ENCODE measurements at places on chromosomes 4 and X.

DNA sequence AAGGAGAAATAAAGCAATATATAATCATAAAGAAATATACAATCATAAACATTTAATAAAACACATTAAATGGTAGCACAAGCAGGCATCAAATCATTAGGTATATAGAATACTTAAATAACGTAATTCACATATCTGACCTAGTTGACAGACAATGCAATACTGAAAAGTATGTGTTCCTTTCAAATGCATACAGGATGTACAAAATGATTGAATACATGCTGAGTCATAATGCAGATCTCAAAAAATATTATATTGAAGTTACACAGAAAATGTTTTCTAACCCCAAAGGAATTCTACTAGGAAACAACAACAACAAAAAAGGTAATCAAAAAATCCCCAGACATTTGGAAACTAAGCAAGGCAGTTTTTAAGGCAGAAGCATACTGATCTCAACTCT, 1072.0 kb upstream of the INTU start:
- no peak for DNase-seq

GRCh38 chr4:146336410-146336807, 122.1 kb downstream of the REELD1 start:
- no peak for DNase-seq

DNA sequence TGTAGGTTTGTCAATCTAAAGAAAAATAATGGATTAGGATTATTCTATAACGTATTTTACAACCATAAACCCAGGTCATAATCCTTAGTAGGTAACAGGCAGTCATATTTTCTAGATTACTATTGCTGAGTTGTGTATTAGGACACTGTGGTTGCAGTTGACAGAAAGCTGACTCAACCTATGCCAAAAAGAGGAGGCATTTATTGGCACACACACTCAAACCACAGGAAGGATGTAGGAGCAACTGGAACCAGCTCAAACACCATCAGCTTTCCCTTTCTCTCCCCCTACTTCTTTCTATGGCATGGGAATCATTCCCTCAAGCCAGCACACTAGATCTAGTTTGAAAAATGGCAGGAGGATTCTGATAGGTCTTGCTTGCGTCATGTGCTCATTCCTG, 136.4 kb upstream of the FAM9C start:
- DNase-seq: no peak

GRCh38 chrX:137058339-137059127, 24.7 kb upstream of the GPR101 start:
- DNase-seq: no peak

DNA sequence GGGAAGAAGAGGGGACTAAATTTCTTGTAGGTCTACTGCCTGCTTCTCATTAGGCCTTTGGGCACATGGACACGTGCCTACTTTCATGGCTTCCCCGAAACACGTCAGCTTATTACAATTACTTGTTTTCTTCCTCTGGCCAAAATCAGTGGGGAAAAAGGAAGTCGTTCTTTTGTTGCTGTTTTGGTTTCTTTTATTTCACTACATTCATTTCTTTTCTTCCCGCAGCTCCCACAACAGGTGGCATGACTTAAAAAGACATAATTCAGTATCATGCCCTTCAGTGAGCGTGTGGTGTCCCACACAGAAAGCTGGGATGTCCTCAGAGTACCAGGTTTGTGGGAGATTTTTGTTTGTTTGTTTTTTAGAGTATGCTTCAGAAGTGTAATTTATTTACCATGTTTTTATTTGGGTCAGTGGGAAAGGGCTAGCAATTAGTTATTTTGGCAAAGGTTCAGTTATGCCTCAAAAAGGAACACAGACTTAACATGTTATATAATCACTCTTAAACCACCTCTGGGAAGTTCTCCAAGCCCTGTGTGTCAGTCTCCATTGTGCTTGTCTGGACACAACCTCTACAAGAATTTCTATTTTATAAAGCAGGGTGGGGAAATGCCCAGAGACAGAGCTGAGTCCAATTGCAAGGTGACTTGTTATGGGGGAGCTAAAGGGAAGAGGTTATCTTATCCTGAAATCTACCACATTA, 44.2 kb upstream of the SPRY1 start:
- DNase-seq: no peak

DNA sequence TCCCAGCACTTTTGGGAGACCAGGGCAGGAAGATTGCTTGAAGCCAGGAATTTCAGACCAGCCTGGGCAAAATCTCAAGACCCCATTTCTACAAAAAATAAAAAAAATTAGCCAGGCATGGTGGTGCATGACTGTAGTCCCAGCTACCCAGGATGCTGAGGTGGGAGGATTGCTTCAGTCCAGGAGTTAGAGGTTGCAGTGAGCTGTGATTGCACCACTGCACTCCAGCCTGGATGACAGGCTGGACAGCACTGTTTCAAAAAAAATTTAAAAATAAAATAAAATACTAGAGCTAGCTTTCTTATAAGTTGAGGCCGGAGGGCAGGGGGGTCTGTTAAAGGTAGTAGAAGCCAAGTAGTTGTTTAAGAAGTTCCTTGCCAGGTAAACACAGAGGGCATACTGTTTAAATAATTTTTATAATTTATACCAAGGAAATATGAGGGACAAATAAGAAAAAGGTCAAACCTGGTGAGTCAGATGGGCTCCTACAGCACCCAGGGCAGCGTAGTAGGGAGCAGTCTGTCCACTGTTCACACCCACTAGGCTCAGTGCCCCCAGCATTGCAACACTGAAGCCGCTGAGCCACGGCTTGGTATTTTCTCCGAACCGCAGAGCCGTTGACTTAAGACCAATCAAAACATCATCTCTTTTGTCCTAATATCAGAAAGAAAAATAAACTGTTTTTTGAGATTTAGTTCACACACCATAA, 17.3 kb downstream of the COQ2 start:
- DNase-seq: no peak

- DNase-seq: no peak
Measured at GRCh38 chr4:10784621-10785020, 100.1 kb upstream of the CLNK start.

DNA sequence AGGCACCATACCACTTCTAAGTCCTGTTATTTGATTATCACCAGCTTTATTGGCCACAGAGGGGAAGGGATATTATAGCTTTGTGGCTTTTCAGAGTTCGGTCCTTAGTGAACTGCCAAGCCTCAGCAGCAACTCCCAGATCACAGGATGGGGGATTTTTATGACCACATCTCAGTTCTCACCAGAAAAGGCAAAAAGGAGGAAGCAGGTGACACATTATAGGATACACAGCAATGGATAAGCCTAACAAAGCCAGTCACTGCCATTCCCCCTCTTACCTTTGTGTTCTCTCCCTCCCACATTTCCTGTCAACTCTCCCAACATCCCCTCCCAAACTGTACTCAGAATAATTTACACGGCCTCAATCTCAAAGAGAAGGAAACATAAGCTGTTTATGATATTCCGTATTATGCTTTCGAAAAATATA, 142.8 kb downstream of the MGST2 start:
- DNase-seq: no peak

DNA sequence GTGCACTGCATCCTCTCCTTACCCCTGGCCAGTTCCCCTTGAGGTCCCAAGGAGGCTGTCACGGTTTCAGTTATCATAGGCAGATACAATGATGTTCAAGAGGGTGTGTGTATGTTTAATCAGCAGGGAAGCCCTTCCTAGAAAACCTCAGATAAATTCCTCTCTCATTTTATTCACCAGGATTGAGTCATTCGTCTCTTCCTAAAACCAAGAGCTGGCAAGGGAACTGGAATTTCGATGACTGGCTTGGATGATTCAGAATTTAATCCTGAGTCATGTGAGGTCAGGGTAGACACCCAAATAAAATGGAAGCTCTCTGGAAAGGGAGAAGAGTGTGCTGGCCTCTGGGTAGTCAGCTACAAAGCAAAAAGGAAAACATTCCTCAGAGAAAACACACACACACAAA, 106.2 kb upstream of the RAPGEF2 start:
- DNase-seq: no peak

DNA sequence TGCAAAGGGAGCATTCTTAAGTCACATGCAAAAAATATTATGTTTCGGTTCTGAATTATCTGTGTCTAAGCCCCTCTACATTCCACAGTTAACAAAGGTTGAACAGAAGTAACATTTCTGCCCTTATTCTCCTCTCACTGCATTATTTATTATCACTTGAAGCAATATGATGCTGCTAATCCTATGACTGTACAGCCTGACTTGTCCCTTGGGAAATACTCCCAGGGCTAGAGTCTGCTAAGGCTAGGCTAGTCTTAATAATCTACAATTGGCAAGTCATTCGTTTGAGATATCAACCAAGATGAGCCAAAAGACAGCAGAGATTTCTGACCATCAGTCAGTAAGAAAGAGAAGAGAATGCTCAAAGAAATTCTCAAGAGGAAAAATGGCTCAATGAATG, 226.9 kb upstream of the HCCS start:
- no peak for DNase-seq

DNA sequence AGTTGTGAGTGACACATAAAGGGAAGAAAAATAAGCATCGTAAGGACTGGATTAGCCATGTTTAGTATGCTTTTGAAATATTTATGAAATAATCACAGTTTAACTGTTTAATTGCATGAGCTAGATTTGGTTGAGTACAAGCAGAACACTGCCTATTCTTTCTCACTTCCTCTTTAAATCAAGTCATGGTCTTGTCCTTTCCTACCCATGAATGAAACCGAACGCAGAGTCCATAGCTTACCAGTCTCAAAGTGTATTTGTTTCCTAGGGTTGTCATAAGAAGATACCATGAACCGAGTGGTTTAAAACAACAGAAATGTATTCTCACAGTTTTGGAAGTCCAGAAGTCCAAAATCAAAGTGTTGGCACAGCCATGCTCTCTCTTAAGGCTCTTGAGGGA, 684.0 kb upstream of the MAGEB2 start:
- no peak for DNase-seq

DNA sequence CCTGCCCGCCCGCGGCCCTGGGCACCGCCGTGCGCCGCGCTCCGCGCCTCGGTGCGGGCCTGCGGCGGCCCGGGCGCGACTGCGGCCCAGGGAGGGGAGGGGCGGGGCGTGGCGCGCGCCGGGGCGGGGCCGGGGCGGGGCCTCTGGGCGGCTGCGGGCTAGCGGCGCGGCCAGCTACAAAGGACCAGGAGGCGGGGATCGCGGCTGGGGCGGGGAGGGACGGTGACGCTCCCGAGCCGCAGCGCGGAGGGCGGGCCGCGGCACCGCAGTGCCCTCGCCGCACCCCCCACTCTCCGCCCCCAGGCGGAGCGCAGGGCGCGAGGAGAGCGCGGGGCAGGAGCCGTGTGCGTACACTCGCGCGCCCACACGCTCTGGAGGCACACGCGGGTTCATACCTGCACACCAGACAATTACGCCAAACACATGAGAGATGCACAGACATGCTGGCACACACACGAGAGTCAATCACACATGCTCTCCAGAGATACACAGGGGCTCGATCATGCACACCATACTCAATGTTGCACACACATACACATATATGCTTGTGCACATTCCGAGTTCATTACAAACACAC, at the start of gene CRMP1:
CRMP1 (minus strand) TSS at position 83 of the 577 bp plus-strand sequence. CDS start 117 bp downstream, outside the sequence.
- DNase-seq: no peak

DNA sequence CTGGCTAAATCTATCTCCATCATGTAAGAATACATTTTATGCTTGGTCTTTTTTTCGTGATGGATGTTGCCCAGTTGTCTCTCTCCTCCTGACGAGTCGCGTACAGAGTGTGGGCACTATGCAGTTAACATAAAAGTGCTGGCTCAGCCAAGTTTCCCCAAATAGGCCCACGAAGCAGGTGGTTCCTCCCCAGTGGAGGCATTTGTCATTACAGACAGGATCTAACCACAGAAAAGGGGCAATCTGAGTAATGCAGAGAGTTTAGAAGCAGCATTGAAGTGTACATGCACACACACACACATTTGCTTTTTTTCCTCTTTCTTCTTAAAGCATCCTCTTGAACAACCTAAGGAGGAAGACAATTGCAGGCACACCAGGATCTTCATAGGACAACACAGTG, 188.7 kb upstream of the VCX start:
- DNase-seq: no peak

DNA sequence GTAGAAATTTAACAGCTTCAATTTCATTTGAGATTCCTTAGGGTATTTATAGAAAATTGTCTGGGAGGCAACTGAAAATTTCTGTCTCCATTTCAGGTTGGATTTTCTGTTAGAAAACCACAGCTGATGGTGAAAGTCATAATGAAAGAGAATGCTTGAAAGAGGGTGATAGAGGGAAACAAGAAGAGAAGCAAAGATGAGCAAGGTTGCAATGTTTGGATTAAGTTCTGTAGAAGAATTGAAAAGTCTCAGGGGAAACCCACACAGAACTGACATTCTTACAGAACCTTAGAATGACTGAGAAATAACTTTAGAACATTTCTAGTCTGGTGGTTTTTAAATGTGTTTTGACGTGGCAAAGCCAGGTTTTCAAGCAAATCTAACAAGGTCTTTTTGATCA, 14.7 kb downstream of the GBA3 start:
- DNase-seq: no peak

- no peak for DNase-seq
Measured at GRCh38 chrX:15973299-15973698, 118.7 kb upstream of the AP1S2 start.

DNA sequence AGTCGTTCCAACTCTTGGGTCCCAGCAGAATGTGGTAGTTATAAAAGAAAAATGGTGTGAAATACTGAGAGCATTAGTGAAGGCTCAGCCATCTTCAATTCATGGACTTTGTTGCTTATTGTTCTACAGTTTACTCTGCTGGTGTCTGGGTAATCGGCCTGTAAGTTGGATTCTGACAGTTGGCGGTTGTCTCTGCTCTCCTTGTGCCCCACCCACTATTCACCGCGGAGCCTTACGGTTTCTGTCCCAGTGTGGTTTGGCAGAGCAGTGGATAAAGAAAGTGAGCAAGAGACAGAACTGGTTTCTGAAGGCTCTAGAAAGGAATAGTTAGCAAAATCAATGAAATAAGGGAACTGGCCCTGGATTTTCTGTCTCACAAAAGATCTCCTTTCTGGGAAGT, 9.1 kb downstream of the LONRF3 start:
- DNase-seq: no peak

DNA sequence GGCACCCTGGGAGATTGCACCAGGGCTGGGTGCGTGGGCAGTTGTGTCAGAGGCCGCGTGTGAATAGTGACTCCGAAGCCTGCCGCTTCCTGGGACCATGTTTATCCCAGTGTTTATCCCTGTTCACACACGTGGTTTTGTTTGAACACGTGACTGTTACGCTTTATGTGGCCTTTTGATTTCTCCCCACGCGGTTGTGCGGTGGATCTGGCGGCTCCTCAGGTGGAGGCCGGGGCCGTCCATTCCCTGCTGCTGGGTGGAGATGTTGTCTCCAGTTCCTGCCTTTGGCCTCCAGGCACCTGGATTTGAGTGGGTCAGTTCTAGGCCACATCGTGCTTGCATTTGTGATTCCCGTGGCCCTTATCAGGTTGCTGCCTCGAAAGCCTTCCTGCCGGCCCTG, 35.1 kb downstream of the NELFA start:
- DNase-seq: no peak

DNA sequence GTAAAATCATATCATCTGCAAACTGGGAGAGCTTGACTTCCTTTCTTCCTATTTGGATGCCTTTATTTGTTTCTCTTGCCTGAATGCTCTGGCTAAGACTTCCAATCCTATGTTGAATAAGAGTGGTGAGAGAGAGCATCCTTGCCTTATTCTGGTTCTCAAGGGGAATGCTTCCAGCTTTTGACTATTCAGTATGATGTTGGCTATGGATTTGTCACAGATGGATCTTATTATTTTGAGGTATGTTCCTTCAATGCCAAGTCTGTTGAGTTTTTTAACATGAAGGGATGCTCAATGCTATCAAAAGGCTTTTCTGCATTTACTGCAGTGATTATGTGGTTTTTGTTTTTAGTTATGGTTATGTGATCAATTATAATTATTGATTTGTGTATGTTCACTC, 2144.6 kb upstream of the TENM3 start:
- no peak for DNase-seq
